Activated CD4-positive, alpha-beta T cell treated with anti-CD3 and anti-CD28 coated beads for 48 hours (primary cell): ENCODE measurements at places on chromosomes 11 and 22.

GRCh38 chr11:47592251-47592650, 2.0 kb downstream of the C1QTNF4 start:
- no peak for DNase-seq

GRCh38 chr11:87459351-87459750, 421.6 kb downstream of the TMEM135 start:
- DNase-seq: no peak

- no peak for DNase-seq
These were observed 3.7 kb downstream of the OMP start for GRCh38 chr11:77106321-77106720.

DNA sequence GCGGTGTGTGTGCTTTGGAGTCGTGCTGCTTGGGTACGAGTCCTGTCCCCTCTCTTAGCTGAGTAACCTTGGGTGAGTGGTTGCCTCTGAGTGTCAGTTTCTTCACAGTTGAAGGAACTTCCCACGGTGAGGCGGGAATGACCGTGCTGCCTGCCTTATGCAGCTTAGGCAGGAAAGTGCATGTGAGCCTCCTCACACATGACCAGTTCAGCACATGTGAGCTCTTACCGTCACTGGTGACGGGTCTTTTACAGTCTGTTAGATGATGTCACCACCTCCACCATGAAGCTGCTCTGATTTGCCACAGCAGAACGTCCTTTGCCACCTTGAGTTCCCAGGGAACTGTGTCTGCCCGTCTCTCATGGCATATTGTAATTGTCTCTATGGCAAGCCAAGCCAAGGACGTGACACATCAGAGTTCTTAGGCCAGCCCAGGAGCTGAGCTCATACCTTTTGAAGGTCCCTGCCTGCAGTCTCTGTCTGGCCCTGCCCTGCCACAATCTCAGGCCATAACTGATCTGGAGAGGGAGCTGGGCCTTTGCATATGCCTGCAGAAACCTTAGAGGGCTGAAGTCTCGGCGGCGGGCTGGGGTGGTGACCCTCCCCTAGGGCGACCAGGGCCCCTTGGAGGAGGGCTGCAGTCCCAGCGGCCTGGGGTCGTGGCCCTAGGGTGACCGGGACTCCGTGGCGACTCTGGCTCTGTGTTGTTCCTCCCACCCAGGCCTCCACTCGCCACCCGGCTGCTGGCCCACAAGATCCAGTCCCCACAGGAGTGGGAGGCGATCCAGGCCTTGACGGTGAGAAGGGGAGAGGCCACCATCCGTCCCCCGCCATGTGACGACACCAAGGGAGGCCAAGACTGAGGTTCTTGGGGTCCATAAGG, 7.8 kb downstream of the GGA1 start:
- DNase-seq: no peak

DNA sequence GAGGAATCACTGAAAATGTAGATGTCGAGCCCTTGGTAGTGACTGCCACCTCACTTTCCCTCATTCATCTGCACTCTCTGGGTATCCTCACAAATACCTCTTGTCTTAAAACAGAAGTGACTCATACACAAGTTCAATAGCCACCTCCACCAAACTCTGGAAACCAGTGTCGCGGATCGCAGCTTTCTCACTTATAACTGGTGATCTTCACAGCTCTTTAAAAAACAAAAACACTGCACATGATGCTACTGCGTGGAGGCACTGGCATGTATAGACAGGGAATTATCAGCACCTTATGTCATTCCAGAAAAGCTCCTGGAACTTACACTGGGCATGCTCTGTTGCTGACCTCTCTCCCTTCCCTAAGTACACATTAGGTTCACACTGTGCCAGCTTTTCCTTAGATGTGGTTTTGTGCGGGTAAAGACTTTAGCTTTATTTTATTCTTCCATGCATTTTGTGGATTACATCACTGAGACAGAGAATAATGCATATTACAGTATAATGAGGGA, 425.5 kb upstream of the CADM1 start:
- no peak for DNase-seq

DNA sequence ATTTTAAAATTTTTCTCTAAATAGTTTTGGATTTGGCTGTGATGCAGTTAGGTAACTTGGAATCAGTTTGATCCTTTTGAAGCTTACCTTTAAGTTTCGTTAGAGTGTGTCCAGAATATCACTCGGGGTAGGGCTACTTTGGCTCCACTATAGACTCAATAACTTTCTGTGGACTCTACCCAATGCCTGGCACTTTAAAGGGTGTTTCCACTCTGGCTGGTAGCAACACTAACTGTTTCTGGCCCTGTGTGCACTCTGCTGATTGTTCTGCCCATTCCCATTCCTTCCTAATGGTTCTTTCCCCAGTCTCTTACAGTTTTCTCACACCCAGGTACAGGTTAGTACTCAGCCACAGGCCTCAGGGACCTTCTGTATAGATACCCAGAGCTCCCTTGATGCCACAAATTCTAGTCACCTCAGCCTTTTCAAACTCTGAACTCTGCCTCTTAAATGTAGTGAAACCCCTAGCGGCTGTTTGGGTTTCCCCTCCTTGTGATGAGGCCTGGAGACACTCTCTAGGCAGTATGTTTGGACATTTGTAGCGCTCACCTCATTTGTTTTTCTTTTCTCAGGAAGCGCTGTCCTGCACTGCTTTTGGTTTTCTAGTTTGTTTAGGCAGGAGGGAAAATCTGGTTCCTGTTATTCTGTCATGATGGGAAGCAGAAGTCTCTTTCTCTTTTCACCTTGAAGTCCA, 16.8 kb downstream of the CUL5 start:
- DNase-seq: peak; percentile 15

DNA sequence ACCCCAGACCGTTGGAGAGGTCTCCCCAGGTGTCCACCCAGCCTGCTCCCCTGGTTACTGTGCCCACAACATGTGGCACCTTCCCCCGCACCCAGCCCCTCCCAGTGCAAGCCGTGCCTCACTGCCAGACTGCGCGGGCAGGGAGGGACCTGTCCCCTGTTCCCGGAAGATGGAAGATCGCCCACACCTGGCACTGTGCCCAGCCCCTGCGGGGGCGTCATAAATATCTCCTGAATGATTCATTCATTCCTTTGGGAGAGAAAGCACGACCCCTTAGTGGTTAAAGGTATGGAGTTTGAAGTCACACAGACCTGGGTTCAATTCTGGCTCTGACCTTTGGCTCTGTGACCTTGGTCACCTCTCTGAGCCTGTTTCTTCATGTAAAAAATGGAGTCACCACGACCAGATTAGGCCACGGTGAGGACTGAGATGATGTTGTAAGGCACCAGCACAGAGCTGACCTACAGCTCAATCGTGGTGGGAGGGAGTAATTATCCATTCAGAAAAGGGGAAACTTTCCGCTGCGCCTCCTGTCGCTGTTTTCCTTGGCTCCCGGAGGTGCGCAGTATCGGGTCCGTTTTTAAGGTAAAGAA, 497 bp upstream of the SYT12 start:
- DNase-seq: no peak

DNA sequence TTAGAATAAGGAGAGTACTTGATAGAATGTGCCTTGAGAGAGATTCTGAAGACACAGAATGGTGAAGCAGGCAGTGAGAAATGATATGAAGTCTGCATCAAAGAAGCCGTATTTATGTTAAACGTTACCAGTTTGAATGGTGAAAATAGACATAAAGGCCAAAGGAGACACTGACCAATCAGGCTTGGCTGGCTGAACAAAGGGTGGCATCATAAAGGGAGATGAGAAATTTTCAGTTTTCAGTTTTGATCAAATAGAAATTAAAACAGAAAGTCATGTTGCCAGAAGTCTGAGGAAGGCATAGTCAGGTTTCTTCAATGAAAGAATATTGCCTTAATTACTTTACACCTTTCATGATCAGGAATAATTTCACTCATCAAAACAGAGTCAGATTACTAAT, 6.6 kb downstream of the OR51F1 start:
- no peak for DNase-seq

DNA sequence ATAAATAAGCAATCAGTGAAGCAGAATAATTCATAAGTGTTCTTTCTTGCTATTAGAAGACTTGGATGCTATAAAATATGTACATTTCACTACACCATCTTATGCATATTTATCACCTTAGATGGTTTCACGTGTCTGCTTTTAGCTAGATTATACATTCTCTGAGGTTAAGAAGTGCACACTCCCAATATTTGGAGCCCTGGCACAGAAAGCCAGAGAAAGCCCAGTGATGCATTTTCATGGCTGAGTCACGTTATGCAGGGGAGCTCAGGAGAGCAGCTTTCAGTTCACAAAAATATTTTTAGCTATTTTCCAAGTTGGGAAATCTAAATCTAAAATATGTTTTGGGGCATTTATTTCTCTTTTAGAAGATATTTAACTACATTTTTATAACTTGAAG, 5.1 kb upstream of the TP53AIP1 start:
- DNase-seq: no peak

DNA sequence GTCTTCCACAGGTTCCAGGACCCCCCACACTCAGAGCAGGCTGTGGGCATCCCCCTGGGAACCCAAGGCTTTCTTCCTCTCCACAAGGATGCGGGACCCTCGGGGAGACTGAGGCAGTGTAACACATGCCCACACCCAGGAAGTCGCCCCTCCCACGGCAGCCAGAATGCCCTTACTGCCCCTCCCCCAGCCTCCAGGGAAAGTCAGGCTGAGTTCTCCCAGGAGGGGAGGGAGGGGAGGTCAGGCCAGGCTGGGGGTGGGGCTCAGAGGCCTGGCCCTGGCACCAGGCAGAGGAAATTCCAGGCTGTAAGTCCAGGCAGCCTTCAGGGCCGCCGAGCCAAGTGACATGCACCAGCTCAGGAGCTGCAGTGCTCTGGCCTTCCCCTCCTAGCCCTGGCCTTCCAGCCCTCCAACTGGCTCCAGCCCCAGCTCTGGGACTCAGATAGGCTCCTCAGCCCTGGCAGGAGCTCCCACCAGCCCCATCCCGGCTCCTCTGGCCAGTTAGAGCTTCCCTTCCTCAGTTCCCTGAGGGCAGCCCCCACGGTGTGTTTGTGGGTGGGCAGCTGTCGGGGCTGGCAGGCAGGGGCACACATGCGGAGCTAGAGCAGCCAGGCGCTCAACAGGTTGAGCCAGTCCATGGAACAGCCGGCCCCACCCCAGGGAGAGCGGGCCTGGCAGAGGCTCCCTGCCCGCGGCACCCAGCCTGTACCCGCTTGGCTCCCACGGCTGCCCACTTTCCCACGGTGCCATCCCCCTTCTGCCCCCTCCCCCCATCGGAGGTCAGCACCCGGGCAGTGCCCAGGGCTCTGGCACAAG, 3.6 kb downstream of the BCL9L start:
- DNase-seq: no peak

- DNase-seq: no peak
These were observed 22.8 kb downstream of the SAA1 start for GRCh38 chr11:18288911-18289310.

DNA sequence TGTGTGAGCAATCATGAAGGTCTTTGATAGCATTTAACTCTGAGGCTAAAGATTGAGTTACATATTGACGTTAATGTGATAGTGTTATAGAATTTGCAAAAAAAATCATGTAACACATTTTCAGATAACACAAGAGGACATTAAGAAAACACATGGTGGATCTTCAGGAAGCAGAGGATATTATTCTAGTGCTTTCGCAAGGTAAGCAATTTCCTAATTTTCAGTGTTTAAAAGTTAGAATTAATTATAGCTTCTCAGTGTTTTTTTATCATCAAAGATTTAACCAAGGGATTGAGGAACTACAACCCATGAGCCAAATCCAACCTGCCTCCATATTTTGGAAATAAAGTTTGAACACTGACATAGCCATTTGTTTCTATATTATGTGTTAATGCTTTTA, 78.5 kb downstream of the DKK3 start:
- DNase-seq: no peak

DNA sequence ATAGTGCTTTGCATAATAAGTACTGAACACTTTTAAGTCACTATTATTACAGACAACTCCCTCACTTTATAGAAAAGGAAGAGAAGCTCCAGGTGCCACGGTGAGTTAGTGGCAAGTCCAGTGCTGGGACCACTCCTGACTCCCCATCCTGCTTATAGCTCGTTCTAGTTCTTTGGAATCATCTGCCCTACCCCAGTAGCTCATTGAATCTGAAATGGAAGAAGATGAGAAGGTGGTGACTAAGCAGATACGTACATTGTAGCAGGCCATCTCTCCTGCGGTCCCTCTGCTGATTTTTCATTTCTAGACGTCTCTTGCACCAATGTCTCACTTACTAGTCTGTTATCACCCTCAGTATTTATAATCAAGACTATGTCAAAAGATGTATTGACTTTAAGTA, 21.6 kb downstream of the MMP20 start:
- no peak for DNase-seq

- DNase-seq: no peak
These were observed 45.3 kb upstream of the KCNA4 start for GRCh38 chr11:30062103-30062502.

DNA sequence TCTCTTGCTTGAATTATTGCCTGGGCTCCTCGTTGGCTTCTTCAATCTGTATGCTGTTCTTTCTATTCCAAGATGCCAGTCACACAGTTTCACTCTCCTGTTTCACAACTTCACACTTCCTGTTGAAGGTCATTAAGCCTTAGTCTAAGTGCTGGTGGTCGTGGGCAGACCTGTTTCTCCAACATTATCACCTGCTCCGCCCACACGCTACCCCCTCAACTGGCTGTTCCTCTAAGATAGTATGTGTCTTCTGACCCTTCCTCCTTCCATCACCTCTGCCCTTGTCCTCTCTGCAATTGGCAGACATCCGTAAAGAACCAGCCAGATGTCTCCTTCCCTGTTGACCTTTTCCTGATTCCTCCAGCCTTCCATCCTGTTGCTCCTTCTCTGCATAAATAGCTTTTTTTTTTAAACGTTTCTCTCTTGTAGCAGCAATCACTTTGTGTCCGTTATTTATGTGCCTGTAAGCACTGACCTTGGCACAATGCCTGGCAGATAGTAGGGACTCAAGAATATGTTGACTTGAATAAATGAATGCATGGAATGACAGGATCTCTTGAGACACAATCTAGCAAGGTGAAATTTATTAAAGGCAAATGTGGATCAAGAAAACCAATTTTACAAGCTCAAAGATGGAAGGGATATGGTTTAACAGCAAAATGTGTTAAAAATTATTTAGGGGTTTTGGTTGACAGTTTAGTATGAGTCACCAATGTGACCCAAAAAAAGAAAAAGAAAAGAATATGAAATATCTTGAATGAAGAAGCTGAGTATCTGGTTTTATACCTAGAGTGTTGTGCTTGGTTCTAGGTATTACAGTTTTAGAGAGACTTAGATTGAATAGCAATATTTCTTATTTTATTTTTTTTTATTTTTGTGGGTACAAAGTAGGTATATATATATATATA, 12.6 kb downstream of the DIXDC1 start:
- DNase-seq: no peak

GRCh38 chr11:103359216-103359615, 250.0 kb downstream of the DYNC2H1 start:
- DNase-seq: no peak

GRCh38 chr11:115199481-115200069, 304.6 kb downstream of the CADM1 start:
- DNase-seq: no peak
